ENCODE measurements at places on chromosomes 5 and 9.

DNA sequence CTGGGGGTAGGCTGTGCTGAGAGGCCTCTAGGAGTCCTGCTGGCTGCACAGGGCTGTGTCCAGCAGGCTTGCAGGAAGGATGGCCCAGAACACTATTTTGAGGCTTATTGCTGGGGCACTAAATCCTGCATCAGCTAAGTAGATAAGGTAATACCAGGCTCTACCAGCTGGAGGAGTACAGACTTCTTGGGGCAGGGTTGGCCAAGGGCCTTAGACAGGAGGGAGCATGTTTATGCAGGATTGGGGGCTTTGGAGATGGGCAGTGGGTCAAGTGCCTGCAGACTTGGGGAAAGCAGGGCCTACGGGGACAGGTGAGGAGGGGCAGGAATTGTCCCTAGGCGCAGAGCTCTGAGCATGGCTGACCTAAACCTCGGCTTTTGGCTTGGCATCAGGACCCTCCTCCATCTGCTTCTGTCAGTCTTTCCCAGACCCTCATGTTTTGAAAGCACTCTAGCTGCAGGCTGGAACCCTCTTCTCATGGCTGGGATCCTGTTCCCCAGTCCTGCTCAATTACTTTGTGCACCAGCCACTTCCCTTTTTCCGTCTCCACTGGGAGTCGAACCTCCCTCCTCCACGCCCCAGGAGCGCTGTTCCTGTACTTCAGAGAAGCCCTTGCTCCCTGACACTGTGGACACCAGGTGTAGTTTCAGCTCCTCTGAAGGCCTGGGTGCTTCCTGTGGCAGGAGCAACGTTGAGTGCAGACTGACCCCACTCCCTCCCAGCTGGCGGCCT is 61.0 kb upstream of the SPTLC1 start:
- no peak for DNase-seq

- no peak for DNase-seq
Observed at GRCh38 chr9:20914556-20914955, 116.9 kb downstream of the HACD4 start.

DNA sequence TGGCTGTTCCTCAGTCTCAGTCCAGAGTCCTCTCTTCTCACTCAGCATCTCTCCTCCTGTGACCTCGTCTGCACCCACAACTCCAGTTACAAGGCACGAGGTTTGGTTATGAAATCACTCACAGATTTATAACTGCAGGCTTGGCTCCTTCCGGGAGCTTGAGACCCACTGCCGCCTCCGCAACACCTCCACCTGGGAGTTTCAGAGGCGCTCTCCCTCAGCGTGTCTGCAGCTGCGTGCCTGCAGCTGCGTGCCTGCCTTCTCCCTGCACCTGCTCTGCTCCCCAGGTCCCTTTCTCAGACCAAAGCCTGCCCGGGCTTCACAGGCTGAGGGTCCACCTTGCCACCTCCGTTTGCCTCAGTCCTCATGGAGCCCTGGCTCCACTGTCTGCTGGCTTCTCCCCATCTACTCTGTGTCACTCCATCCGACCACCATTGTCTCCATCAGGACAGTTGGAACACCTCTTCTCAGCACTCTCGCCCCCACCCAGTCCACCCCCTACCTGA is 51.5 kb downstream of the HRH2 start:
- no peak for DNase-seq

DNA sequence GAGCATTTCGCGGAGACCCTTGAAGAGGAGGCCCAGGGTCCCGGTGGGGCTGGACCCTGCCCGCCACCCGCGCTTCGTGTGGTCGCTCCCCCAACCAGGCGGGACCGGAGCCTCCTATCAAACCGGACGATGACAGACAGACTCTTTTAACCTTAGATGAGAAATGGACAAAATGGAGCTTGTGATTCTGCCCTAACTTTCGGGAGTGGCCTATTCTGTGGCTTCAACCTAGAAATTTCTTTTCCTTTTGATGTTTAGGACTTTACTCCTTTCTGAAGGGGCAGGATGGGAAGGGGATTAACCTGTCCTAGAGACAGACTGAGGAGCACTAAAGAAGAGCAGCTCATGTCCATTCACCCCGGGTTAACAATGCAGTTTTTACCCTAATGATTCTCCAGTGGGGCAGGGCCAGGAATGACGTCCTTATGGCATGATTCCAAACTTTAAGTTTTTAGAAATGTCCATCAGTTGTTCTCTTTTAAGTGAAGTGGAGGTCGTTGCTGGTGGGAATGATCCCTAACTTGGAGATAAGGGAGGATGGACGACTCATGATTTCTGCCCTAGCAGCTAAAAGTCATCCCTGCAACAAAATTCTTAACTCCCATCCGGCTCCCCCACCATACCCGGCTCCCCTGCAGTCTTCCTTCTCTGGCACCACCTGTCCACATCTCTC is 1.0 kb downstream of the NIPSNAP3A start:
- no peak for DNase-seq

- DNase-seq, result no peak
Observed at GRCh38 chr5:149667084-149667828, 62.9 kb upstream of the PPARGC1B start.
